Stimulated activated CD8-positive, alpha-beta memory T cell treated with anti-CD3 and anti-CD28 coated beads, Interleukin-15, amount 100 ng/mL, for 48 hours (primary cell): ENCODE measurements at places on chromosomes 5 and 9.

DNA sequence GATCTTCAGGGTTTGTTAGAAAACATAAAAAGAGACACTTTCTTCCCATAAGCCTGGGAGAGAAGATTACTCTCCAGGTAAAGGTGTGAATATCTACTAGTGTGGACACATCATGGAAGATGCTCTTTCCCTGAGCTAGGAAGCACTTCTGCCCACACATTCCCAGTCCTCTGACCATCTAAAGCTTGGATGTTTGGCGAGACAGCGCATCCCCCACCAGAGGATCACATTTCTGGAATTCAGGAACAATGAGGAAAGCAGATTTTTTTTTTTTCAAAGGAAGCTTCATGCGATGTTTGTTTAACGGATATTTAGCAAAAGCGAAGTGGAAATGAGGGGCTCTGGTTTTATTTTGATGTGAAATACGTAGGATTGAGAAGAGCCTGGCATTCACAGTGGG lies 6.2 kb downstream of the SVEP1 start:
- DNase-seq = no peak

GRCh38 chr5:72494623-72495124 lies 12.5 kb downstream of the ZNF366 start:
- no peak for DNase-seq

GRCh38 chr5:33641744-33642505 lies 201.2 kb downstream of the TARS1 start:
- DNase-seq = no peak

DNA sequence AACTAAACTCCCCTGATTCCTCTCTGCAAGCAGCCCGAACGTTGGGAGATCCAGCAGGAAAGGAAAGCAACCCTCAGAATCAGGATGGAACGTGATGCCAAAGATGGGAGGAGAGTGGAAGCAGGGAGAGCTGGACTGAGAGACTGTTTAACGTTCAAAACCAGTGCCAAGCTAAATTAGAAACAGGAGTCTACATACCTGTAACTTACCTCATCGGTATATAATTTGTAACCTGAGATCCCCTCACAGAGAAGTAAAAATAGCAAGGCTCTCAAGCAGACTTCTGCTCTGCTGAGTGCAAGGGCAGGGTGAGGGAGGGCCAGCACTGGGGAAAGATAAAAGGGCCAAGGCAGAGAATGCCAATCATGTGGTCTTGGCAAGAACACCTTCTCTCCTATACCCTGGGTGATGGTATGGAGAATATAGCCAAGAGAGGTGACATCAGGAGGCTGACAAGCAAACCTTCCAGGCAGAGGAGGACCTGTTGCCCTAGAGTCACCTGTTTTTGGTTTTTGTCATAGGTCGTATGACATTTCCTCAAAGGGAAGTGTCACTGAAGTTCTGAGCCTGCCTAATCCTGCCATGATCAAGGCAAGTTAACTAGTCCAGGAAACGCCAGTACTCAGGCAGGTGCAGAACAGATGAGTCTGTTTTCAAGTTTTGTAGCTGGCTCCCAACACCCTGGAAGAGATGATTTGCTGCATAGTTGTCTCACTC lies 472.0 kb downstream of the NFIB start:
- no peak for DNase-seq

GRCh38 chr9:8085986-8086385 lies 286.4 kb upstream of the DMAC1 start:
- no peak for DNase-seq

GRCh38 chr5:89816038-89816437 lies 593.5 kb downstream of the CETN3 start:
- no peak for DNase-seq

- DNase-seq = no peak
Observed at GRCh38 chr5:101721543-101721942, 574.5 kb downstream of the SLCO4C1 start.

- no peak for DNase-seq
Observed at GRCh38 chr5:131505237-131505908, 129.7 kb downstream of the RAPGEF6 start.
